ENCODE measurements at places on chromosomes 5 and 9. TPM values are rescaled to one million over a fixed set of nuclear protein-coding genes. Genes with fewer than 3 reads are reported as not detected.
A peak's percentile ranks its signal among the peaks of the same experiment; 100 is the strongest.

Gene TXNDC8
- not detected for total RNA-seq

Gene DDX4
- 0.09 TPM for total RNA-seq

DNA sequence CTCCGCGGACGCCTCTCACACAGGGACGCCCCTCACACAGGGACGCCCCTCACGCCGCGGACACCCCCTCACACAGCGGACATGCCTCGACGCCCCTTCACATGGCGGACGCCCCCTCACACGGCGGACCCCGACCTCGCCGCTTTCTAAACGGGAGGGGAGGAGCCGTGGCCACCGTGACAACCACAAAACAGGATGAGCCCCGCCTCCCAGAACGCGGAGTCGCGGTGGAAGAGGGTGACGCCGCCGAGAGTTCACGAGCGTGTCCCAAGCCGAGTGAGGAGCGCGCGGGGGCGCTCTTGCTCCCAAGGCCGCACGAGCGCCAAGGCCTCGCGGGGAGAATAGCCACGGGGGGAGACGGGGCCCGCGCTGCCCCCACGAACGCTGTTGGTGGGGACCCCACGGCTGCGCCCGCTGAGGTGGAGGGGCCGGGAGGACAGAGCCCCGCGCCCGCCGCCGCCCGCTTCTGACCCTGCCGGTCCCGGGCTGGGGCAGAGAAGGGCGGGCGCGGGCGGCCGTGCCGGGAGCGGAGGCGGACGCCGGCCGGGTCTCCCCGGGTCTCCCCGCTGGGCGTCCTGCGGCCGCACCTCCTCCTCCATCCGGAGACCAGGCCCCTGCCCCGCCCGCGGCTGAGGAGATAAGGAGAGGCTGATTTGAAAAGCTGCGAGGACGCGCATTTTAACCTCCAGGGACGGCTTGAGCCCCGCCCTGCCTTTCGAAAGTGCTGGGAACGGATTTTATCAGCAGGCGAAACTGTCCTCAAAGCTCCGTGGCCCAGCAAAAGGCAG, 3.9 kb upstream of the NKD2 start:
- peak; percentile 60 for DNase-seq

DNA sequence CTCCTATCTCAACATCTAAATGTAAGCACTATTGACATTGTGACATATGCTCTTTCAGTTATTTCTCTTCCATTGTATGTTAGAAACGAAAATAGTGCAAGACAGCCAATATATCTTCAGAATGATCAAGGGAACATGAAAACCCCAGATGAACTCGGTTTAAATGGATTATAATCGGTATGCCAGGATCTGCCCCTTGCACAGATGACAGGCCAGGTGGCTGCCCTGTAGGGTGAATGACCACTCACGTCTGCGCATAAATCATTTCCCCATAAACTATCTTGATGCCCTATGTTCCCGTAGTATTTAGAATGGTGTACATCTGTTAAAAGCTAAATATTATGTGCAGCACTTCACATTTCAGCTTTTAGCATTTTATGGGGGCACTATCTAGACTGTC, 69.7 kb upstream of the RANBP3L start:
- no peak for DNase-seq

GRCh38 chr5:155389498-155389897, 375.9 kb downstream of the KIF4B start:
- DNase-seq, result no peak

DNA sequence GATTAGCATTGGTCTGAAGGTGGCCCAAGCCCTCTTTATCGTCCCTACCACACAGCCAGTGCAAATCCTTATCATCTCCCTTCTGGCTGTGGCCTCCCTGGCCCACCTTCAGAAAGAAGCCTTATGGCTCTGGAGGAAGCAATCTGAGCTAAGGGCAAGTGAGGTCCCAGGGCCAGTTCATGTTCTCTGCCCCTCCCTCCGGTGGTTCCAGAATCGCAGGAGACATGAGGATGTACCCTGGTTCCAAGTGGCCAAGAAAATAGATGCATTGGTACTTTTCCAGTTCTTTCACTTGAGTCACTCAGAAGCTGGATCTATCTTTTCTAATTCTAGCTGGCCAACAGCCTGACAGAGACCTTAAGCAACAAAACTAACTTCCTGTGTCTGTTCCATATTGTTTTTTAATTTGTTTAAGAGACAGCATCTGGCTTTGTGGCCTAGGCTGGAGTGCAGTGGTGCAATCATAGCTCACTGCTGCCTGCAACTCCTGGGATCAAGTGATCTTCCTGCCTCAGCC, 60.7 kb downstream of the LHFPL2 start:
- DNase-seq, result no peak

- DNase-seq, result no peak
Measured at GRCh38 chr9:104142799-104143549, 48.9 kb downstream of the SMC2 start.

Data from pancreas (tissue), 10 donors.